ENCODE measurements at places on chromosomes 3 and 15. TPM values are rescaled to one million over a fixed set of nuclear protein-coding genes. Genes with fewer than 3 reads are reported as not detected.

DNA sequence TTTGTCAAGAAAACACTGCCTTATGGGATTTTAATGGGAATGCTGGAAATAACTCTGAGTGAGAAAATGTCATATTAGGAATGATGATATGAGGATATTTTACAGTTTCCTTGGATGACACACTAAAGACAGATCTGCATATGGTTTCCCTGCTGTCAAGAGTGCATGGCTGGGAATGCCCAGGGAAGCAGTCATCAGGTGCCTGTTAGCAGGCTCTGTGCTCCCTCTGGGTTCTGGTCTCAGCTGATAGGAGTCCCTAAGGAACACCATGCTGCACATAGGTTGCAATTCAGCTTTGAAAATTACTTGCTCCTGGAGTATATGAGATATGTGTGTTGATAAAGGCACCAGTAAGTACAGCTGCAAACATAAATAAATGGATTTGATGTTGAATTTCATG lies 1064.6 kb downstream of the TUSC7 start:
- DNase-seq = no peak

DNA sequence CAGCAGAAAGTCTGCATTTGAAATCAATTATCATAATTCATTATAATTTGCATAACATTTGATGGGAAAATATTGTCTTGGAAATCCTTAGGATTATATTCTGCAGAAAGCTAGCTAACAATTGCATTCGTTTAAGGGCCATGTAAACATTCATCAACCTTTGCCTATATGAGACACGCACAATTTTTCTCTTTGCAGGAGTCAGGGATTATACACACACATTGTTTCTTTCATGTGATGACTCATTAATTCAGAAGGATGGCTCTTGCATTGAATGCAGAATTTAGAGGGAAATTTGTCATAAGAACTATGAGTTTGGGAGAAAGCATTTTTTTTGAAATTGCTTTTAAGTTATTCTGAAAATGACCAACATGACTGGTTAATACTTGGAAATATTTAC lies 844.7 kb downstream of the DIPK2A start:
- DNase-seq = no peak

SLC28A2 gene
- not detected for total RNA-seq

SYNPR gene
- not detected for total RNA-seq

- DNase-seq = no peak
Measured at GRCh38 chr3:169822091-169822490, 9.4 kb upstream of the LRRC34 start.

GRCh38 chr3:60469481-60469880 lies 781.8 kb downstream of the FHIT start:
- no peak for DNase-seq

DNA sequence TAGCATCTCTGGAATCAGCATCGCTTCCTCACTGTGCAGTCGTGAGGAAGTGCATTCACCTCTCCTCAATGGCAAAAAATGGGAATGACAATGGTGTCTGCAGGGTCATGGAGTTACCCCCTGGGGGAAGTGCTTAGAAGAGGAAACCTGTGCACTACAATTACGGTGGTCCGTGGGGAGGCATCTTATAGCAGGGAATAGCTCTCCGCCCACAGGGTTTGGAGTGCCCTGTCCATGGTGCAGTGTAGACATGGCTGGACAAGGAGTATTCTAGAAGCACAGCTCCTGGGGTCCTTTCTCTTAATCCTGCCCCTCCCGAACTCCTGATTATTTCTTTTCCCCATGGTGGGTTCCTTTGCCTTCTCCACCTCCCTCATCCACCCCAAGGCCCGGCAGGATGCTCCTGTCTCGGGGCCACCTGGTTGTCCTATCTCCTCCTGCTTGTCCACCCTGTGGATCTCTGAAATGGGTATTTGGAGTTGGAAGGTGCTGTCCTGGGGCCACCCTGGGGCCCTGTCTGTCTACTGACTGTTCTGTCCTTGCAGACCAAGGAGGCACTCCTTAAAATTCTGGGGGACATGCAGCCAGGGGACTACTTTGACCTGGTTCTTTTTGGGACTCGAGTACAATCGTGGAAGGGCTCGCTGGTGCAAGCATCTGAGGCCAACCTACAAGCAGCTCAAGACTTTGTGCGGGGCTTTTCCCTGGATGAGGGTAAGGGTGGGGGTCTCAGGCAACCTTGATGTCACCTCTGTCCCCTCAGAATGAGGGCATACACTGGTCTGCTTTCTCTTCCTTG lies 5.2 kb downstream of the ITIH1 start:
- no peak for DNase-seq

RASL12 gene
- total RNA-seq = not detected

GRCh38 chr3:51712038-51712420 lies 5.2 kb downstream of the GRM2 start:
- no peak for DNase-seq

GOLGA8T gene
- 0.21 TPM for total RNA-seq

DNA sequence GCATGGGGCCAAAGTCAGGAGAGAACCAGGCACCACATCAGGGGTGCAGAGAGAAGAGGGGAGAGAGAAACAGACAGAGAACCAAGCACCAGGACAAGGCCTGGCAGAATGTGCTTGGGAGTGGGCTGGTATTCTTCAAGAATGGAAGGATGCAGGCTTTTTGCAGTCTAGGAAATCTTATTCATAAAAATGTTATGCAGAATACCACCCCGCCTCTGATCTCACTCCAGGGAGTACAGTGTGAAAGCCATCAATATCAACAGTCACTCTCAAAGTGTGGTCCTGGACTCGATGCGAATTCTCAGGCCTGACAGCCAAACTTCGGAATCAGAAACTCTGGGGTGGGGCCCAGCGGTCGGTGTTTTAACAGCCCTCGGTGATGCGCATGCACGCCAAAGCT lies 16.9 kb downstream of the NTRK3 start:
- DNase-seq = no peak

DNA sequence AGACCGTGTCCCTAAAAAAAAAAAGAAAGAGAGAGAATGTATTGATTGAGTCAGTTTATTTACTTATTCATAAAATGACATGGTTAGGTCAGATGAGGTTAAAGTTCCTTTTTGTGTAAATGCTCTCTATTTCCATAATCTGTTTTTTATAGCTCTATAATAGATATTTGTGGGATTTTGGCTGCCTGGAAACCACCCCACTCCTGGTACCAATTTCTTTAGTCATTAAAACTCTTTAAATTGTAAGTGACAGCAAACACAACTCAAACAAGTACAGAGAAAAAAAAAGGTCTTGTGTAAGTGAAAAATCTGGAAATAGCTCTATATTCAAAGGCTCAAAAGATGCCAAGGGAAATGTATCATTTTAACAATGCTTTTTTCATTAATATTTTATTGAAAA lies 11.0 kb upstream of the PPP4R2 start:
- no peak for DNase-seq

- DNase-seq = no peak
Measured at GRCh38 chr3:82012775-82013174, 251.3 kb upstream of the GBE1 start.

TMEM212 gene
- total RNA-seq = not detected

- no peak for DNase-seq
Measured at GRCh38 chr3:44989636-44990373, 13.8 kb downstream of the EXOSC7 start.

C3orf18 gene
- total RNA-seq = 17.1 TPM

DNA sequence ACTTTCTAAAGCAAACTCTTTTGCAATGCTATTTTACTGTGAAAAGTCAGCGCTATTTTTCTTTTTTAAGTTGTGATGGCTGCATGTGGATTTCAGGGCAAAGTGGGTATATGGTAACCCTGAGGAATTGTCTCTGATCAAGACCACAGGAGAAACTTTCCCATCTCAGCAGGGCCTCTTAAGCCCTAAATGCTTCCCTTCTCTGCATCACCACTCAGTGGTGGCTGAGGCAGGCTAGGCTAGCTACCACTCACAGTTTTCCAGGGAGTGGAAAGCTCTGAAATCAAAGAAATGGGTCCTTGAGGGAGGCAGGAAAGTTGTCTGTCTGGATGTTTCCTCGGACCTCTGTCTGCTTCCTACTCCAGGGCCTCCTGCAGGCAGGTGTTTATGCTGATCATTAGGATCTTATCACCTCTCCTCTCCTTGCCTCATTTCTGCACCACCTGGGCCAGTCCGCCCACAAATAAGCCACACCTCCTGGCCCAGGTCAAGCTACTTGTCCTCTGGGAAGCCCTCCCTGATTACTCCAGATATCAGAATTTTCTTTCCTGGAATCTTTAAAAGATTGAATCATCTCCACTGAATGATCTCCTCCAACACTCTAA lies 37.0 kb downstream of the CEMIP start:
- no peak for DNase-seq

DNA sequence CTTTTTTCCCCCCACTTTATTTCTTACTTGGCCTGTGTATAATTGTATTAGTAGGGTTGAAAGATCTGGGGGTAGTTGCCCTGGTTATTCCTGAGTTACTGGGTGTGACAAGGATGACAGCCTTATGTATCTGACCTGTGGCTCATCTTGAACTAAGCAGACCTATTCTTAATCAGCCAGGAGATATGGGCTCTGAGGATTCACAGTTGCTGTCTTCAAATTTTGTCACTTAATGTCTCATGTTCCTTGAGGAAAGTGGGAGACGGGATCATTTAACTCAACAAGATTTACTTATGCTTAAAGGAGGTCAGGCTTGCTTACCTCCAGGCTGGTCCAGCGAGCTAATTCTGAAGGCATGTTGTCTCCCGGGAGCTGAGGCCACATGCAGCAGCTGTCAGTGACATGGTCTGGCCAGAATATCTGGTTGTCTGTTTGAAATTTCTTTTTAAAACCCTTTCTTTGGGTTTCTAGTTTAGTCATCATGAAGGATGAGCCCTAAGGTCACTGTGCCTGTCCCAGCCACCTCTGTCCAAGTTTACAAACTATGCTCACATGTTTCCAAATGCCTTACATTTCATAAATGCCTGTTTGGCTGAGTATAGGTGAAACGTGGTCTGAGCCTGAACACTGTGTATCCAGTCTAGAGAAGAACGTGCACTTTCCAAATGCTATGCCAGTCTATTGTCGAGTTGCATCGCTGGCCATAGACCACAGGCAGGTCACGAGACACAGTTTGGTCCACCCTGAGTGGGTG lies 26.8 kb downstream of the LRTM1 start:
- DNase-seq = no peak

DNA sequence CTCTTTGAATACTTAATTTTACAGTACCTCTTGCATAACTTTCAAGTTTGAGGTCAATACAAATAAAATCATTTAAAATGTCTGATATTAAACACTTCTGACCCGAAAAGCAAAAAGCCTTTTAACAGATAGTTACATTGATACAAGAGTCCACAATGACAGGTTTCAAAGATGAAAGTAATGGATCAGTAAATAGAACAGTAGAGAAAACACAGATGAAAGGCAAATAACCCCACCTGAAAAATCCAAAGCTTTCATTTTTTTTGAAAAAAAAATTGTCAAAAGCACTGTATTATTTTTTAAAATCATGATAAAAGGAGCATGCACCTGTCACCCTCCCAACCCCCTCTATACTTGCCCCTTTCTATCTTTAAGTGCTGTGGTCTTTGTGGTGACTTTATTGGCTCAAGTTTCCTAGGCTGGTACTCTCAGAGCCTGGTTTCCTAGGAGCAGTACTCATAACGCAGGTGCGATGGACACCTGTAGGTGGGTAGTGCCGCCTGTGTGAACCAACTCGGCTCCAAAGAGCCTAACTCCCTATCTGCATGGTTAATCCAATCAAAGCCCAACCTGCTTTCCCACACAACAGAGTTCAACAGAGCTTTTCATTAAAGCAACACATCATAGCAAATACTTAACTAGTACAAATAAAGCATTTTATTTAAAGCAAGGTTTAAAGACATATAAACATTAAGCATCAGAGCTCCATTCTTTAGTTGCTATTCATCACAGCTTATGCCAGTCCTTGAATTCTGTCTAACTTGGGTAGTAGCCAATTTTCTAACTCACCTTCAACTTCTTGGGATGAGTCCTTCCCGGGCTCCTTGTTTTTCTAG lies 32.2 kb downstream of the LIPC start:
- DNase-seq = no peak

- no peak for DNase-seq
Measured at GRCh38 chr3:111473550-111473949, 68.4 kb upstream of the CD96 start.

DNA sequence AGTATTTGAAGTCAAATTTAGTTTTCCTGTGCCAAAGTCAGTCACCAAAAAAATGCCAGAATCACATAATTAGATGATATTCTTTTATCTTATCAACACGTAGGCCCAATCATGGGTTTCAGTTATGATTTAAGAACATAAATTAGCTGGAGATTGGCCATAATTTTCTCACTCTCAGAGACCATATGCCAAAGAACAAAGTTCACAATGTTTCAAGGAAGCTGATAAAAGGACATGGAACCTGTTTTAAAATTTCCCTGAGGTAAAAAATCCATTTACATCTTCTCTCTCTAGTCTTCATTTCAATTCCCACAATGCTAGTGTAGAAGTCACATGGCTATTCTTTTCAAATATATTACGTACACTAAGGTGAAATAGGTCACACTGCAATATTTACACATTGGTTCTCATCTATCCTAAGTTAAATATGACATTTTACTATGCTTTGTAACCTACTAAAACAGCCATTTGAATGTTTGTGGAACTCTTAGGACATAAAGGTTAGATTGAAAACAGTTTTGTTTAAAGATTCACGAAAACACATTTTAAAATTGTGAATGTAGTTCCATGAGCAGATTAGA lies 42.7 kb upstream of the DCUN1D1 start:
- DNase-seq = no peak

CTDSPL2 gene
- 79.9 TPM for total RNA-seq

DNA sequence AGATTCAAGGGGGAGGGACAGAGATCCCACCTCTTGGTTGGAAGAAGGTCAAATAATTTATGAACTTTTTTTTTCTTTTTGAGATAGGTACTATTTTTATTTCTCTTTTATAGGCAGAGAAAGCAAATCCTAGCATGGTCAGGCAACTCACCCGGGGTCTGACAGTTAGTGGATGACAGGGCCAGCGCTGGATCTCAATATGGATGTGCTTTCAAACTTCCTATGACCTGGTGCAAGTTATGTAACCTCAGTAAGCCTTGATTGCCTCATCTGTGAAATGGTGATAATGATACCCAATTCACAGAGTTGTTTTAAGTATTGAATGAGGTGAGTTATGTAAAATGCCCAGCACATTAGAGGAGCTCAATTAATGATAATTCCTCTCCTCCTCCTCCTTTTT lies 86.8 kb upstream of the MEF2A start:
- DNase-seq = no peak

GRCh38 chr3:22013641-22014040 lies 262.6 kb upstream of the ZNF385D start:
- DNase-seq = no peak

DNA sequence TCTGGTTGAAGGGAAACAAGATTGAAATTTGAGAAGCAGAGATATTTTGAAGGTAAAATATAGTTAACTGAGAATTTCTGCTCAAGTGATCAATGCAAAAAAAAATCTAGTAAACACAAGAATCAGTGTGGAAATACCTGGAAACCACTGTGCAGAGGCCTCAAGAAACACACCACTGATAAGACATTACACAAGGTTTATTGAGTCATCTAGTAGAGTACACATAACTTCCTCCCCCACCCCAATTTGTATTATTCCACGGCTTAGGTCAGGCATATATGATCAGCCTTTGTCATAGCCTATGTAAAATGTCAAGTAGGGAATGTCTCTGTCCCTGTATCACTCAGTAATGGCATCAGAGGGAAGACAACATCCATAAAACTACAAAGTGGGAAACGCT lies 447.8 kb upstream of the BCHE start:
- DNase-seq = no peak
